ENCODE measurements at places on chromosomes 2 and 18.

GRCh38 chr2:165815299-165816141 lies 21.5 kb upstream of the GALNT3 start:
- no peak for DNase-seq

DNA sequence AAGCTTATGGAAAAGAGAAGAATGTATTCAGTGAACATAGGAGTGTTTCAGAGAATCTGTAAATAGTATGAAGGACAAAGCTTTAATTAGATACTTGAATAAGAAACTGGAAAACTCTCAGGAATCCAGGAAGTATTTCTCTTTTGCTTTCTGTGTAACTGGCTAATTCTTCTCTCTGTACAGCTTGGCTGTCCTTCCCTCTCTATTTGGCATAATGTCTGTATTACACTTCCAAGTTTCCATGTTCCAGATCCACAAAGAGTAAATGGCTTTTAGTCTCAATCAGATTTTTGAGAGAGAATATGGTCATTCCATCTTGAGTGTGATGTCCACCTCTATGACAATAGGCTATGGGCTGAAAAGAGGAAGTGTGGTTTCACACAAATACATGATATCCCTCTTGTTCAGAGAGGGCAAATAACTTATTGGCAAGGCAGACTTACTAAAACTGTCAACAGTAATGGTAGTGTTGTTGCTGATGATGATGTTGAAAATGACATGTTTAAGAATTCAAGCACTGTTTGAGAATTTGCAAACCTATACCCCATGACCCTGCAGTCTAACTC lies 129.2 kb upstream of the ERBB4 start:
- DNase-seq, result no peak

GRCh38 chr18:8124232-8125146 lies 484.7 kb upstream of the RAB12 start:
- no peak for DNase-seq

- no peak for DNase-seq
These were observed 289.2 kb upstream of the SLC39A10 start for GRCh38 chr2:195367809-195368208.

DNA sequence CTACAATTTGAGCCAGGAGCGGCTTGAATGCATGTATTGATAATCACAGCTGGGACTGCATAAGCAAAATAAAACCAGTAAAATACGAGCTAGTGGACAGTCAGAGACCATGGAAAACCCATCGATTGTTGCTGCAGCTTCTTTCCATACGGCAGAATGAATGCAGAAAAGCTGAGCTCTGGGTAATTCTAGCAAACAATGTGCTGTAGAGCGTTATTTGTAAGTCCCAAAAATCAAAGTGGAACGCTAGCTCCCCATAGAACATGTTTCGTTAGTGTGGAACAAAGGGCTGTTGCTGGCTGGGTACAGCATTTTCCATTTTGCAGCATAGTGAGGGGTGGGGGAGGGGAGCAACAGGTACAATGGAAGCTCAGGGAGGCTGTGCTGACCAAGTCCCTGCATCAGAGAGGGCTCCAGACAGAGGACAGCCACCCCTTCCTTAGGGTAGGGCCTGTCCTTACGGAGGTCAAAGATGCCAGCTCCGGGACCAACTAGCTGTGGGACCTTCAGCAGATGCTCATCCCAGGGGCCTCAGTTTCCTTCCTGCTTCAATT lies 74.1 kb downstream of the BOD1L2 start:
- no peak for DNase-seq

GRCh38 chr18:62796216-62796621 lies 80.9 kb downstream of the PHLPP1 start:
- DNase-seq, result no peak

- DNase-seq, result no peak
These were observed 524.6 kb upstream of the ZEB2 start for GRCh38 chr2:145044491-145044890.

DNA sequence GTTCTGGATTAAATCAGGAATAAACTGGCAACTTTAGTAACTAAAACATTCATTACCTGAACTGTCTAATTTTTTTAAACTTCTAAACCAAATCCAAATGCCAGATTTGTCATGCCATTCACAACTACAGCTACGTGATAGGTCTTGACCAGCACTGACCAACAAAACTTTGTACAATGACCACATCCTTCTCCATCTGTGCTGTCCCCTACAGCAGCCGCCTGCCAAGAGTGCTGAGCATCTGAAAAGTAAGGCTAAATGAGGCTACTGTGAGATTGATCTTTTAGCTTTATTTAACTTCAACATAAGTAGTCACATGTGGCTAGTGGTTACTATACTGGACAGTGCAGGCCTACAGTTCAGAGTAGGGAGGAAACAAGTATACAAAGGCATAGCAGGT lies 7.6 kb downstream of the FAM168B start:
- DNase-seq, result no peak

DNA sequence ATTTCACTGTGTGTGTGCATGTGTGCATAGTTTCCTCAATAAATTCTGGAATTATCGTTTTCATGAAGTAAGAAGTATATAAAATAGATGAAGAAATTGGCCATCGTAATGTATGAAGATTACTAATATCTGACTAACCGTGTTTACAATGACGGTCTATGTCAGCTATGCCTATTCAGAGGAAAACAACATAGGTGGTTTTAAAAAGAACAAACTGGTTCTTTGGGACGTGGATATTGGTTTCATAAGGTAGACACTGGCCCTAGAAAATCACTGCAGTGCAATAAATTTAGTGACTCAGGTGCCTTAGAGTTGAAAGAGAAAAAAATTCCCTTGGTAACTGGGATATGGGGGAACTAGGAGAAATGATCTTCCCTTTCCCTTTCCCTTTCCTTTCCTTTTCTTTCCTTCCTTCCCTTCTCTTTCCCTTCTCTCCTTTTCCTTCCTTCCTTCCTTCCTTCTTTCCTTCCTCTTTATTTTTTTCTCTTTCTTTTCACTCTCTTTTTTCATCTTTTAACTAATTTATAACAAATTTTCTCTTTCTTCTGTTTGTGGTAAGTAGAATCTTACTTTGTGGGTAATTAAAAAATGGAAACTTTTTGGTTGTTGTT lies 36.4 kb downstream of the MAP2 start:
- no peak for DNase-seq

GRCh38 chr2:85635636-85636035 lies 19.6 kb downstream of the USP39 start:
- DNase-seq, result no peak

DNA sequence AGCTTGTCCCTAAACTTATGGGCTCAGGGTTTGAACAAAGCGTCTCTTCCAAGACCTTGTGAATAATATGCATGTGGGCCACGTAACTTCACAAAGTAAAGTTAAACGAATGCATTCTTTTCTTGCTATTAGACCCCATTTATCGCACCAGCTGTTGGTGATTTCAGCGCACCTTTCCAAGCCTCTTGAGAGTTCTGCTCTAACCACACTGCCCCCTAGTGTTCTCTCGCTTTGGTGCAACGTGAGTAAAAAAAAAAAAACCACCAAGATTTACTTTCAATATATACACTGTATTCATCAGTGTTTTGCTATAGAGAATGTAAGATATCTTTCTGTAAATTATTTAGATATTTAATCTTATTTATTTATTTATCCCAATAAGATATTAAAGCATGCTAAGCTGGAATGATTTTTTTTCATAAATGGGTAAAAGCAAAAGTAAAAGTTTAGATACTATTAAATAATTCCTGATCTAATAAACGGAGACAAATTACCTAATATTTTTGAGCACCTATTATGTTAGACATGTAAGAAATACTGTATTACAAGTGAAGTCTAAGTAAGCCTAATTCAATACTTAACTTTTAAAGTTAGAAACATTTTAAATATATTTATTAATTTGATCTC lies 459.5 kb downstream of the DLGAP1 start:
- no peak for DNase-seq

- DNase-seq, result no peak
These were observed 18.0 kb upstream of the GLS start for GRCh38 chr2:190862571-190862991.

DNA sequence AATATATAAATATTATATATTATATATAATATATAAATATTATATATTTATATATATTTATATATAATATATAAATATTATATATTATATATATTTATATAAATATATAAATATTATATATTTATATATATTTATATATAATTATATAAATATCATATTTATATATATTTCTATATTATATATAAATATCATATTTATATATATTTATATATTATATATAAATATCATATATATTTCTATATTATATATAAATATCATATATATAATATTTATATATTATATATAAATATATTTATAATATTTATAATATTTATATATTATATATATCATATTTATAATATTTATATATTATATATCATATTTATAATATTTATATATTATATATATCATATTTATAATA lies 321.4 kb downstream of the CDH2 start:
- DNase-seq, result no peak

GRCh38 chr2:88903749-88904353 lies 212.4 kb downstream of the RPIA start:
- DNase-seq, result peak; percentile 55

DNA sequence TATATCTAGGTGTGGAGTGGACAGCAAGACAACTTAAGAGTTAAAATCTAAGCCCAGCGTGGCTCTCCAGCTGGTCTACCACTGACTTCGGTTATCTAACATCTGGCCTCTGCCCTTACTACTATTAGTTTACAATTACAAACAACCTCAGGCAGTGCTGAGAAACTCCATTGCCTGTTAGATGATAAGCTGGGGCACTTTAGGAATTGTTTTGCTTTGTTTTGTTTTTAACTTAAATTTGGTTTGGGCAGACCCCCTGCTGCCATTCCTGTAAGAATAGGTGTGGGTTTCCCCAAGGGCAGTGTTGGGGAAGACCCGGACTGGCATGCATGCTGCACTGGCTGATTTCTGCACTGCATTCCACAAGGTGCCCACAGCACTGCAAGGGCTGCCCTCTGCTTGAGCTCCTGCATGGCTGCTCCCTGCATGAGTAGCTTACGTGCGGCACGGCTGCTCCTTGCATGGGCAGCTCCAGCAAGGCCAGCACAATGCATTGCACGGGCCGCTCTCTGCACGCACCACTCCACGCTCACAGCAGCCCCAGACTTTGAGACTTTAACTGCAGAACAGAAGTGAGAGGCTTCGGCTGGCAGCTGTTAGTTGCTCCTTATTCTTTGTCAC lies 74.2 kb upstream of the SERTAD2 start:
- DNase-seq, result no peak

- DNase-seq, result no peak
These were observed 17.2 kb downstream of the MBP start for GRCh38 chr18:77115192-77115953.

DNA sequence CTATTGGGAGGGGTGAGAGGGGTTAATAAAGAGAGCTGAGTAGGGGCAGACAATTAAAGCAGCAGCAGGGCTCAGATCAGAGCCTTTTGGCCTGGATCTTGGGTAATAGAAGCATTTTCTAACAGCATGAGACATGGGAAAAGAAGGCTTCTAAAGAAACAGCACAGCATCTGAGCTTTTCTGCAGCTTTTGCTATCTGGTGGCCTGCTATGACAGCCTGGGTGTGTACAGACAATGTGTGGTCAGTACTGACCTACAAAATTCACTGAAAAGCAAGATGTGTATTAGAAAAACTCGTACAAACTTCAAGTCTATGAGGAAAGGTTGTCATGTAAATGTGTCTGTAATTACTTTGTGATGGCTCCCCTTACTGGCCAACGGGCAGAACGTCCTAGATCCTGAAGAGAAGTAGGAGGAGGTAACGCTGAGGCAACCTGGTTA lies 95.6 kb downstream of the GALNT3 start:
- peak; percentile 52 for DNase-seq

GRCh38 chr2:9558948-9559381 lies 3.3 kb upstream of the ADAM17 start:
- no peak for DNase-seq

DNA sequence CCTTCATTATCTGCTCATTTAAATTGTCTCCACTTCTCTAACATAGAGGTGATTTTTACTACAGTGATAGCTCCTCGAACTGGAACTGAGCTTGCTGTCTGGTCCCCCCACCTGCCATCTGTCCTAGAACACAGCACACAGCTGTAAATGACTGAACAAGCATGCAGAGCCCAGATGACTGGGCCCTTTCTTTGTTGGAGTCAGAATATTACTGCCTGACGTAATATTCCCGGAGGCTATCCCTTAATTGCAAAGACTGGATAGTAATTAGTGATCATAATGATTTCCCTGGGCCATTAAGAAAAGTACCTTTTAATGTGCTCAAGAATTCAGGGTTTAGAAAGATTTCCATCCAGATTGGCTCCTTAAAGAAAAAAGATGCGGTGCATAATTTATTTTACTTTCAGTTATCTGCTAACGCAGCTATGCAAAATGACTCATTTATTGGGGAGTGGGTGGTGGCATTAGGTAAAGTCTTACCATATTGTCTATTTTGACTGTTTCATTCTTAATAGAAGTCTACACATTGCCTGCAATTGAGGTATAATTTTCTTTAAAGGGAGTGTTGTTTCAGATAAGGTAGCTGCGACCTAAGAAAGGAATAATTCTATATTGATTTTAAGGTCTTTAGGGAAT lies 84.4 kb downstream of the MAP4K4 start:
- DNase-seq, result no peak

DNA sequence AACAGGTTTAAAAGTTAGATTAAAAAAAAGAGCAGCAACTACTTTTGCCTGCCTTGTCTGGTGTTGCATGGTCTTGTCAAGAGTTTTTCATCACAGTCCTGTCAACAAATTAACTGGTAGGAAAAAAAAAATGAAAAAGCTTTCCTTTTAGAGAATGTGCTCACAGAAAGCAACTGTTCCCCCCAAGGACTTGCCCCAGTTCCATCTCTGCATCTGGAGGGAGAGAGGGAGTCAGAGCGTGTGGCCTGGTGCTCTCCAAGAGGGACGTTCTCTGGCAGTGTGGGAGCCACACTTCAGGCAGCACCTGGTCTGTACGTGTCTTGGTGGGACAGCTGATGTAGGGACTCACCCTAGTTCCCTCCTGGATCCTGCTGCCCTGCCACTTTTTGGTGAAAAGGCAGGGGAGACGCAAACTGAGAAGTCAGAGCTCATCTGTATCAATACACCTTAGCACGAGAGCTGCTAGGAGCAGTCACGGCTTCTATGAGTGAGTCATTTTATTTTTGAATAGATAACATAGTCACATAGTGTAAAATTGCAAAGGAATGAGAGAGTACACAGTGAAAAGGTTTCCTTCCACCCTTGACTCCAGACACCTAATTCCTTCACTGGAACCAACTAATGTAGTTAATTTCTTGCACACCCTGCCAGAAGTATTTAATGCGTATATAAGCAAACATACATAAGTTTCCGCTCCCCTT lies 172.5 kb upstream of the MGAT5 start:
- DNase-seq, result no peak

DNA sequence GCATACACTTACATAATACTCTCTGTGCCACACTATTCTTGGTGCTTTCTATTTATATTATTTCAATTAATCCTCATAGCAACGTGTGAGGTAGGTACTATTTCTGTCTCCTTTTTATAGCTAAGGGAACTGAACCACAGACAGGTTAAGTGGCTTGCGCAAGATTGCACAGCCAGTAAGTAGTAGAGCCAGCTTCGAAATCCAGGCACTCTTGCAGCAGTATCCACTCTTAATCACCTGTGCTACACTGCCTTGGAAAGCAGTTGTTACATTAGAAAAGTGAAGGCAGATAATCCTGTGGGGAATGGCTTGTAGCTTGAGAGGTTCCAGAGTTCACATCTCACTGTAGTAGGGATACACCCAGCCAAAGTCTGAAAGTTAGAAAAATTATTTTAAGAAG lies 198.3 kb downstream of the LDLRAD4 start:
- no peak for DNase-seq

Measured in A549 (cell line).